ENCODE measurements at places on chromosomes 6 and 20.
A peak's percentile ranks its signal among the peaks of the same experiment; 100 is the strongest.

- peak; percentile 85 for DNase-seq
These were observed at the start of gene SLC17A9 for GRCh38 chr20:62952373-62952967. TSS of gene SLC17A9 (plus strand) at chr20:62952709. CDS start at chr20:62952831, 122 bp downstream.

DNA sequence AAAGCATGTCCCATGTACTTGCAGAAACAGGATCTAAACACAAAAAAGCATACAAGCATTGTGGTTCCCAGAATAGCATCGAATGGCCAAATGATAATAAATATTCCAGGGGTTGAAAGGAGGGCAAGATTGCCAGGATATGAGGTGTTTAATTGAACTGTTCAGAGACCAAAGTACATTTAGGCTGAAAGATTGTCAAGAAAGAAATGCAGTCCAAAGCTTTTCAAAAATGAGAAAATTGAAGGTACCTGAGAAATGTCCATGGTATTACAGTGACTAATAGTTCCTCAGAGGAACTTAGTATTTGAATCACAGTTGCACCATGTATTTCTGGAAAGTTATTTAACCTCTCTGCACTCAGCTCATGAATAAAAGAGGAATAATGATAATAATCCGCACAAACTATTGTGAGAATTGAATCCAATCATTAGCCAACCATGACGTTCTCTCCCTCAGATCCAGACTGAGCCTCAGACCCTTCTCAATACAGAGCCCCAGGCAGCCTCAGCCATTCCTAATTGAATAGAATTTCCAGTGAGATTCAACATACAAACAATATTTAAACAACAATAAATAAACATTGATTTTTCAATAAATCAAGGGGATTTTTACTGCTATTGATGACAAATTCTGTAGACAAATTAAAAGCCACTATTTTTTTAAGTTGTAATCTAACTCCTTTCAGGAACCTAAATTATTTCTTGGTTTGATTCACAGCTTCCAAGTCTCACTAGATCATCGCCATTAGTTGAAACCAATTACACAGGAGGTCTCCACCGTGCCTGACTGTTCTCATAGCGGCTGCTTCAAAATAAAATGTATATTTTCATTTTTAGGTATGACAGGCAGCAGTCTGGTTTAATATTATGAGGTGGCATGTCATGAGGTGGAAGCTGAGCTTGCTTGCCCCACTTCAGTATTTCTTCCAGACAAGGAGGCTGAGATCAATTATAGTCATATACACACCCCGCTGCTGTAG lies 144.3 kb upstream of the TENT5A start:
- DNase-seq = no peak

GRCh38 chr20:24337069-24337468 lies 132.4 kb upstream of the SYNDIG1 start:
- no peak for DNase-seq

GRCh38 chr6:19159089-19159488 lies 678.1 kb upstream of the ID4 start:
- DNase-seq = no peak

DNA sequence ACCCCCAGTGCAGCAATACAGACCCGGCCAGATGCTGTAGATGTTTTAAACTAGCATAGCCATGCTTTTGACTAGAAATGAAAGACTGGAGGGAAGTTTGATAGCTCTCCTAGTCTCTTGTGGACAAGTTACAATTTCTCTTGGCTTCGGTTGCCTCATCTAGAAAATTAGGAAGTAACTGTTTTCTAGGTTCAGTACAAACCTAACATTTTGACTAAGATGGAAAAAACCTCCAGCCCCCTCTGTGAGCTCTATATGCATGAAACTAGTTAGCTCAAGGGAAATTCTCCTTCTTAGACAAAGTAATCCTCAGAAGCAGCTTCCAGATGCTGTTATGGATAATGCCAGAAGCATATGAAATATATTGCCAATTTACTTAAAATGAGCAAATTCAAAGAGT lies 86.6 kb downstream of the RNF144B start:
- no peak for DNase-seq

DNA sequence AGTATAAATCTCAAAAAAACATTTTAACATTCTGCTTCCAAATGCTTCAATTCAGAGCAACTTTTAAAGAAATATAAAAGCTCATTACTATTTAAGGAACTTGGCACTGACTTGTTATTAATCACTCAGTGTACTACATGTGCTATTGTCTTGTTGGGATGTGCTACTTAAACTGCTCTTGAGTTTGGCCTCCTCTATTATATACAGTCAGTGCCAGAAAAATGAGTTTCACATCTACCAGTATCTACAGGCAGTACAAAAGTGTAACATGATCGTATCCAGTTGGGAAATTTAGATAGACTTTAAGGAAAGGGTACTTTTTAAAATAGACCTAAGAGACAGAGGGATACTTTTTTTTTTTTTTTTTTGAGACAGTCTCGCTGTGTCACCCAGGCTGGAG lies 627.3 kb upstream of the SLC35B3 start:
- no peak for DNase-seq

- no peak for DNase-seq
These were observed 8.4 kb upstream of the CST9 start for GRCh38 chr20:23614163-23614562.

DNA sequence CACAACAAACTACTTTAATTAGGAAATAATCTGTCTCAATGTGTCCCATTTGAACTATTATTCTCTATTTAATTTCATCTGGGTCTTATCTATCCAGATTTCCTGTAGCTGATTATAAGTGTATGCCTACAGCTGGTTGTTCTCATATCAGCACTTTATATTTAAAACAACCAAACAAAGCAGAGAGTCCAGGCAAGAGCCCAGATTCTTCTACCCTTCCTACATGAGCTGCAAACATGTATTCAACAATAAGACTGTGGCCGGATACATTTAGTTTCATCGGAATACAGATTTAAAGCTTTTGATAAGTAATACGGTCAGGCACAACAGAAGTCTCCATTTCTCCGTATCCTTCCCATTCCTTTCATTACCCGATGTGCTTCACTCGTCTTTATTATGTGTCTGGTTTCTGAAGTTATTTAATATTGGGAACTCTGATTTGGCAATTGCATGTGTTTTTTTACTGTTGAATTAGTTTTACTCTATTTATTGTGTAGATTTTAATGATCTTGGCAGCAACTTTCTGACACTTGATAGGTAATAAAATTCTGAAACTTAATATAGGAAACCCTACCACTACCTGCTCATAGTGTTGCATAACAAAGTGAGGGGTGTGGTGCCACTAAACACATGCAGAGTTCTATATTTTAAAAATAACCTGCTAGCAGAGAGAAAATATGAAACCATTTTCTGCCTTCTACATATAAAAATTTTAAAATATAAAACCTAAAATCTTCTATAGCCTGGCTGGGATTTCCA lies 653.5 kb upstream of the PTCHD4 start:
- no peak for DNase-seq

Measured in GM19239 (cell line).